ENCODE measurements at places on chromosomes 13 and 19.

- DNase-seq: no peak
Observed at GRCh38 chr13:31124204-31124603, 37.5 kb downstream of the HSPH1 start.

DNA sequence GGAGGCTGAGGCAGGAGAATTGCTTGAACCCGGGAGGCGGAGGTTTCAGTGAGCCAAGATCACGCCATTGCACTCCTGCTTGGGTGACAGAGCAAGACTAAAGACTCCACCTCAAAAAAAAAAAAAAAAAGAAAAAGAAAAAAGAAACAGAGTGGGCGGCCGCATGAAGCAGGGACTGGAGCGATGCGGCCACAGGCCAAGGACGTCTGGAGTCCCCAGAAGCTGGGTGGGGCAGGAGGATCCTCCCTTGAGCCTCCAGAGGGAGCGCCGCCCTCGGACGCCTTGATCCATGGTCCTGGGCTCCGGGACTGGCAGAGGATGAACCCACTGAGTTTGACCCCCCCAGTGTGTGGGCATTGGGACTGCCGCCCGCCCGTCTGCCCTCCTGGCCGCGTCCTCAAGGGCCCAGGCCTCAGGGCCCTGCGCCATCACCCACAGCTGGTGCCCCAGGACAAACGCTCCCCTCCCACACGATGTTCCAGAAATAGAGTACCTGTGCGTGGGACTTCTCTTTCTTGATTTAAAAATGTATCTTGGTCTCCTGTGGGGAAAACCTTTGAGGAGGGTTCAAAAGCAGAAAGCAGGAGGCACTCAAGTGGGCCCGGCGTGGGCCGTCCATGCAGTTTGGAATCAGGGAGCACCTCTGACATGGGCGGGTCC is 15.5 kb downstream of the BTBD2 start:
- DNase-seq: no peak

DNA sequence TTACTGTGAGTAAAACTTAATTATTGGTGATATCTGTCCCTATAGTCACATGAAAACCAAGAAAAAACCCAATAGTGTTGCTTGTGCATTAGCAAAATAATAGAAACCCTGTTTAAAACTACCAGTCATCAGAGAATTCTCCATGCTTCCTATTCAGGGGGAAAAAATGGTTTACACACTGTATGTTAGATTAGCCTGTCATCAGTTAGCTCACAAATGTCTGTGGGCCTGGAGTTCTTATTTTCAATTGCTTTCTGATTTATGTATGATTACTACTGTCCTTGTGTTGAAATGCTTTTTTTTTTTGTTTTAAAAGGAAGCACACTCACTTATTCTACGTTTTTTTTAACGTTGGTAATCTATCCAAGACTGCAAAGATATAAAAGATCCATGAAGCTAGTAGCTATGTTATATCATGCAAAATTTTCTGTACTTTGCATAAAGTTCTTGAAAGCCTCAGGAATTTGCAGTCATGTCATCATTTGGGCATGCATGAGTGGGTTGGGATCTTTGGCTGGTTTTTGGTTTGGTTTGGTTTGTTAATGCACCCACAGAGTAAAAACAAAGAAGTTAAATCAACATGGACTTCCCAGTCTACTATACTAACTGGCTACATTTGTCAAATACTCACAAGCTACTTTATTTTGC is 25.9 kb downstream of the RXFP2 start:
- DNase-seq: no peak

- peak; percentile 13 for DNase-seq
Observed at GRCh38 chr13:75812751-75813181, 176.6 kb downstream of the LMO7 start.

- DNase-seq: no peak
Observed at GRCh38 chr13:106488076-106488475, 47.4 kb downstream of the EFNB2 start.

DNA sequence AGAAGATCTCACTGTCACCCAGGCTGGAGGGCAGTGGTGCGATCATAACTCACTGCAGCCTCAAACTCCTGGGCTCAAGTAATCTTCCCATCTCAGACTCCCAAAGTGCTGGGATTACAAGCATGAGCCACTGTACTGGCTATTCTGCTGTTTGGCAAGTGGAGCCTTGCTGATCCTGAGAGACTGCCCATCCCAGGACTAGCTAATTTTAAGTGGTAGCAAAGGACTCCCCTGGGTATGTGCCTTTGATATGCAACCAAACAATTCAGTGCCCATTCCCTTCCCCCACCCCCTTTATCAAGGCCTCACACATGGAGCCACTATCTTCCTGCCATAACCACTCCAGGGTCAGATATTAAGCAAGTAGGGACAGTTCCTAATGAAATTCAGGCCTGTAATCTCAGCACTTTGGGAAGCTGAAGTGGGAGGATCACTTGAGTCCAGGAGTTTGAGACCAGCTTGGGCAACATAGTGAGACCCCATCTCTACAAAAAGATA is 17.0 kb upstream of the ZNF460 start:
- DNase-seq: no peak

Data from hindlimb muscle (tissue), 1 donor.